Esophagus squamous epithelium (tissue), 5 donors: ENCODE measurements at places on chromosomes 4 and X. TPM values are rescaled to one million over a fixed set of nuclear protein-coding genes. Genes with fewer than 3 reads are reported as not detected.

GRCh38 chrX:77085372-77085771, 361.8 kb upstream of the FGF16 start:
- no peak for DNase-seq

DNA sequence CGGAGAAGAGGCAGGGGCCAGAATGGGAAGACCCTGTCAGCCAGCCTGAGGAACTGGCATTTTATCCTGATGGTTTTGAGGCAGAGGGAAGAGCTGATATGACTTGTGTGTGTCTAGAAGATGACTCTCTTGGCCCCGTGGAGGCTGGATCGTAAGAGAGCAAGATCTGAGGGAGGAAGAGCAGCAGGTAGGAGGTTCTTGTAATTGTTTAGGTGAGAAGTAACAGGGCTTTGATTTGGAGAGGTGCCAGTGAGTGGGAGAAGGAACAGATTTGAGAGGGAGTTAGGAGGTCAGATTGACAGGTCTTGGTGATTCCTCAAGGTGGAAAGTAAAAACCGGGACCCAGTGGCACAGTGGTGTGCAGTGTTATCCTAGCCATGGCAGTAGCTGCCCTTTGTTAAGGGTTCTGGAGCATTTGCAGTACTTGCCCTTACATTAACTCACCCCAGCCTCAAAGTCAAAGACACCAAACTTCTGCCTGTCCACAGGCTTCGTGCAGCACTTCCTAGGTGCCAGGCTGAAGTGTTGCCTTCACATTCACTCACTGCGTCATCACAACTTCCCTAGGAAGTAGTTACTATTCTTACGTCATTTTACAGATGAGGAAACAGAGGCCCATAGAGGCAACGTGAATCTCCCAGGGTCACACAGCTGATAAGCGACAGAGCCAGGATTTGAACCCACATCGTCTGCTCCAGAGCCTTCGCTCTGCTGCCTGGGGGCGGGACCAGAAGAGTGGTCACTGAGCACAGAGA, 23.7 kb downstream of the RTL5 start:
- no peak for DNase-seq

DNA sequence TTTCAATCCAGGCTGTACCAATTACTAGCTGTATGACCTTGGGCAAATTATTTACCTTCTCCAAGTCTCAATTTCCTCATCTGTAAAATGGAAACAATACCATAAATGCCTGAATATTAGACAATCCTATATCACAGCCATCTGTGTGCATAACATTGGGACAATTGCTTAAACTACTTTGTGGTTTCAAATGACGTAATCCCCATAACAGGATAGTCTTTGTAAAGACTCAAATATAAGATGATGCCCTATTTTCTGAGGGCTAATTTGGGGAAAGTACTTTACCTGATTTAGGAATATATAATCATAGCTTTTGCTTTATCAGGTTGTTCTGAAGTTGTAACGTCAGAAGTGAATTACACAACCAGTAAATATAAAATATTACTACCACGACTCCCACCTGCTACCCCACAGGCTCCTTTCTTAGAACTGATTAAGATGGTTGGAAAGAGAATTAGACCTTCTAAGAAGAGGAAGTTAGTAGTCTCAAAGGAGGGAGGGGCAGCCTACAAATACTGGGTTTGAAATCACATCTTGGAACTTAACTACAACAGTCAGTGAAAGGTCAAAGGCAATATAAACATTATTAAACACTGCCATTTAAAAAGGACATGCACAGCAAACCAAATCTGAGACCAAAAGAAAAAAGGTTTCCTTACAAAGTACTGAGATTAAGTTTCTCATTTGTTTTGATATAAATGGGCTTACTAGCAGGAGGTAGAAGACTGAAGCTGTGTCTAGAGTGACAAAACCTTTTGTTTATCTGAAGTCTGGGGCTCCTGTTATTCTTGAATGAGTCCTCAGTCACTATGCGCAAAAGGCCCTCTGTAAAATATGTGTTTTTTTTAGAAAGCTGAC, 215.0 kb downstream of the SCFD2 start:
- no peak for DNase-seq

DNA sequence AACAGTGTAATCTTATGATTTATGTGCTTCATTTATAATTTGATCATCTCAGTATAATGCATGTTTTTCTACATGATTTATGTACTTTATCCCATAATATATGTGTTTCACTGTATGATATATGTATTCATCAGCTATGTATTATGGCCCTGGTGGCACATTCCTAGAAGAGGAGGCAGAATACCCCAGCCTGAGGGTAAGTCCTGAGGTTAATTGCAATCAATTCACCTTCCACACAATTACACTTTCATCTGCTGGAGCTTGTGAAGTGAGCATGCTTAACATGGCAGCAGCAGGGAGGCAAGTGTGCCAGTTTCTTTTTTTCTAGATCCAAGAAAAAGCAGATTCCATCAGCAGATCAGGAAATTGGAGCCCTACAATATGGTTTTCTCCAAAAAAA, 81.2 kb downstream of the CXXC4 start:
- DNase-seq, result no peak

GRCh38 chr4:91256751-91257150, 1047.0 kb upstream of the GRID2 start:
- DNase-seq, result no peak

- no peak for DNase-seq
Measured at GRCh38 chrX:56107320-56107719, 124.8 kb upstream of the KLF8 start.

- DNase-seq, result no peak
Measured at GRCh38 chr4:186852964-186853391, 129.3 kb upstream of the FAT1 start.

DNA sequence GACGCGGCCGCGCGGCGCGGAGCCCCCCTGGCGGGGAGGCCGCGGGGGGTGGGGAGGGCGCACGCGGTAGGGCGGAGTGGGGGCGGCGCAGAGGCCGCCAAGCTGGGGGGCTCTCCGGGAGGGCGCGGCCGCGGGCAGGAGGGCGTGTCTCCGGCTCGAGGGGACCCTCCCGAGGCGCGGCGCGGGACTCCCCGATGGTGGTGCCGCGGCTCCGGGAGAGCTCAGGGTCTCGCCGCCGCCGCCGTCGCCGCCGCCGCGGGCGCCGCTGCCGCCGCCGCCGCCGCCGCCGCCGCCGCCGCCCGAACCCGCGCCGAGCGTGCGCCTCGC, 165 bp upstream of the PTCHD1 start:
- no peak for DNase-seq

DNA sequence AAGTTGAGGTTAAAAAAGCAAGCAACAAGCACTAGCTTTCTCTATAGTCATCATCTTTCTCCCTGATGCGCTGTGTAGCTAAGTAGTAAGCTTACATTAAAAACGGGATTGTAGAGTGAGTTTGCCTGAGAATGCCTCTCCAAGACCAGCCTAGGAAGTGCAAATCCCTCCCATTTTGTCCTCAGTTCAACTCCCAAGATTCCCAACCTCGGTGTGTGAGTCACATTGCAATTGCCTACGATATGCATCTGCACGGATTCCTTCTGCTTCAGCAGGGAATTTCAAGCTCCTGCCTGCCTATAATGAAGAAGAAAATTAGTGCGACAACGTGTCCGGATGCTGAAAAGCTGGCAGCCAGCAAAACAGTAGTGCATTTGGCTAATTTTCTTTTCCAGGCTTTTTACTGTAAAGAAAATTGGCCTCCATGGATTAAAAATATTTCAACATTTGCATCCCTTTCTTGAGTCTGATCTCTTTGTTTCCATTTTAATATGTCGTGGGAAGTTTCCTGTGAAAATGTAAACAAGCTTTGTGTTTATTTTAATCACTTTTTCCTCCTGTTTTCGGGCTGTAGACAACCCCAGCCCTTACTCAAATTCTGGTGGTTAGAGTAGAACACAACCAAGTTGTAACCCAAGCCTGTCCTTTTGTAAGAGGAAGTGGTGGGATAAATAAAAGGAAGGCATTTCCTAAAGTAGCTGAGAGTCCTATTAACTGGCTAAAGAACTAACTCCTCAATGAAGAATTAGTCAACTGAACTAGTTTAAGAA, 58.4 kb upstream of the TET2 start:
- DNase-seq, result no peak

GRCh38 chr4:81405900-81406401, 65.8 kb downstream of the RASGEF1B start:
- no peak for DNase-seq

DNA sequence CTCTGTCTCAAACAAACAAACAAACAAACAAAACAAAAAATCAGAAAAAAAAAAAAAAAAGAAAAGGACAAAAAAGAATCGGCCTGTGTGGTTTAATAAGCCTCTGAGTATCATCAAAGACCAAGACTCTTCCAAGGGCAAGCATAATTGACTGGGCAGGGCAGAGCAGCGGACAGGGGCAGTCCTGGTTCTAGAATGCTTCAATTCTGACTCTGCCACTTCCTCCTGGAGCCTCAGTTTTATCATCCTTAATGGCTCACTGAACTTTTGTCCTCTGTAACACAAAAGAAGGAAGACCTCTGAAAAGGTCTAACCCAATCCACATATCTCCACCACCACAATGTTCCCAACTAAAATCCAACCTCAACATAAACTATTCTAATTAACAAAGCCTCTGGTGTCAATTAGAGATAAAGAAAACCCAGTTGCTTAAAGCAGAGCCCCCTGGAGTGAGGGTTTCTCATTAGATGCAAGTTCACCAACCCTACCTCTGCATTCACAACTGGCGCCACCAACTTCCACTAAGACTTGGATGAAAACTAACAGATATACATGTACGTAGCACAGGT, 51.7 kb downstream of the TBC1D9 start:
- DNase-seq, result no peak

DNA sequence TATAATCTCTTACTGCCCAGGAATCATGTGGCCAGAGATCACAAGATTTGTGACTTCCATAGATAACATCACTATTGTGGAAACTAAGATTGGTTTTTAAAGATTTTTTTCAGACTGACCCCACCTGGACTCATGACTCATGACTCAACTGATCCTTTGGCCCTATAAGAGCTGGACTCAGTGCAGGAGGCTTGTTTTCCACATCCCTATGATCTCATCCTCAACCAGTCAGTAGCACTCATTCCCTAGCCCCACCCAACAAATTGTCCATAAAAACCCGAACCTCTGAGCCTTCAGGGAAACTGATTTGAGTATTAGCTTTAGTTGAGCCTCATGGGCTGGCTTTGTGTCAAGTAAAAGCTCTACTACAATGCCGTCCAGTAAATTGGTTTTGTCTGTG, 7.9 kb upstream of the NOCT start:
- DNase-seq, result no peak

DNA sequence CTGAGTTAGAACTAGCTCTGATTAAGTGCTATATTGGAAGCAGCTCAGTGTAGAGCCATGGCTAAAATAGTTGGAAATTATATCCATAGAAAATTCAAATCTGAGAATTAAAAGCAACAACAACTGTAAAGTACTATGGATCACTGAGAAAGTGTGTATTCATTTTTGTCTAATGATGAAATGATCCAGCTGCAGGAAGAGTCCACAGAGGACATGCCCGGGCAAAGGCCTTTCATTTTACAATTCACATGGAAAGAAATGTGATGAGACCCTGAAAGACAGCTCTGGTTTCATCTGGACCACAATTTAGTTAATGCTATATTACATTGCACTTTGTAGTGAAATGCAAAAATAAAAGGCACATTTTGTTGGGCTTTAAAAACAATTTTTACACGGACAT, 196.8 kb upstream of the FAT1 start:
- no peak for DNase-seq

DNA sequence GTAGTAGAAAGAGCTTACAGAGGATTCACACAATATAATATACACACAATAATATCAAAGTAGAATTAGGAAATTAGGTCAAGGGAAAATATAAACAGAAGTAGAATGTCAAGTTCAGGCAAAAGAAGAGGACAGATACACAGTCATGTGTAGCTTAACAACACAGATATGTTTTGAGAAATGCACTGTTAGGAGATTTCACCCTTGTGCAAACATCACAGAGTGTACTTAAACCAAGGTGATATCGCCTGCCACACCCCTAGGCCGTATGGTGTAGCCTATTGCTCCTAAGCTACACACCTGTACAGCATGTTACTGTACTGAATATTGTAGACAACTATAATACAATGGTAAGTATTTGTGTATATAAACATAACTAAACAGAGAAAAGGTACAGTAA, 110.0 kb upstream of the EDNRA start:
- DNase-seq, result no peak

- DNase-seq, result no peak
Measured at GRCh38 chr4:11424000-11424399, 4.7 kb downstream of the HS3ST1 start.

DNA sequence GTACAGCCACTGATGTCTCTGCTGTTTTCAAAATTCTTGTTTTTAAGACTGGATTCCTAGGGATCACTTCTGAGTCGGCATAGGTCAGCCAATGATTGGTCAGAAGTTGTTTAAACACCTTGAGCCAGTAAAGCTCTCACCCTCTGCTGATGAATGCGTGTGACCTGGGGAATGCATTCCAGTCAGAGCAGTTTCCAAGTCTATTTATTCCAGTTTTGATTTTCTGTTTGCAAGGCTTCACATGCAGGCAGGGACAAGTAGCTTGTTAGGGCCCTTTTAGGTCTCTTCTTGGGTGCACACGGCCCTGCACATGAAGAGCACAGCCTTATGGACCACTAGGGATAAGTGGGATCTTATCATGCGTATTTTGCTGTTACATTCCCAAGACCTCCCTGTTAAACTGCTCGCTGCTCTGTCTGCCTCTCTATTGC, 47.0 kb downstream of the KLHL15 start:
- DNase-seq, result no peak

CRMP1 gene
- 4.7 TPM for total RNA-seq

PRKG2 gene
- 6.5 TPM for total RNA-seq

AR gene
- total RNA-seq, result 4.6 TPM

MUC7 gene
- not detected for total RNA-seq

VCX2 gene
- not detected for total RNA-seq

CDX4 gene
- total RNA-seq, result not detected

DOK7 gene
- total RNA-seq, result 0.26 TPM

MAGEA1 gene
- not detected for total RNA-seq

SLC4A4 gene
- 1.6 TPM for total RNA-seq

RRH gene
- not detected for total RNA-seq
